ENCODE measurements at places on chromosomes 4 and X.

- DNase-seq, result no peak
Observed at GRCh38 chrX:112714357-112714918, 34.7 kb upstream of the LHFPL1 start.

DNA sequence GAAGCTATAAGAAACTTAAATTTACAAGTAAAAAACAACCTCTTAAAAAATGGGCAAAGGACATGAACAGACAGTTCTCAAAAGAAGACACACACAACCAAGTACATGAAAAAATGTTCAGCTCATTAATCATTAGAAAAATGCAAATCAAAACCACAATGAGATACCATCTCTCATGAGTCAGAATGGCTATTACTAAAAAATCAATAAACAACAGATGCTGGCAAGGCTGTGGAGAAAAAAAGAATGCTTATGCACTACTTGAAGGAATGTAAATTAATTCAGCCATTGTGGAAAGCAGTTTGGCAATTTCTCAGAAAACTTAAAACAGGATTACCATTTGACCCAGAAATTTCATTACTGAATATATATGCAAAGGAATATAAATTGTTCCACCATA is 666.3 kb upstream of the GRIA3 start:
- no peak for DNase-seq

DNA sequence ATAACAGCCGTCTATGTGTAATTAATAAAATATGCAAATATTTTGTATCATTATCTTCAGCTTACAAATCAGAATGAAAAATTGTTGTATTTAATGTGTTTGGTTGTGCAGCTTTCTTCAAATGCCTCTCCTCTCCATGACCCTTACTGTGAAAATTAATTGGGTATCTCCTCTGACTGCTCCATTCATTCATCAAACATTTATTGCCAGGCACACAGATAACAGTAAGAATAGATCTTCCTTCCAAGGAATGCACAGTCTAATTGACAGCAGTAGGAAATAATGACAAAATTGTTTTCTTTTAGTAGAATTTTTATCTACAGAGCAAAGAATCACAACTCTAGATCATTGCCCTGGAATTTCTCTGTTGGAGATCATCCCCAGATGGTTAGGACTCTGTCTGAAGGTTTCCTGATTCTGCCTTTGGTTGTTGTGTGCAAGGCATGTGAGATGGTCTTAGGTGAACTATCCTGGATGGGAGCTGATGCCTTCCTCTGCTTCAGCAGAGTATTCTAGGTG is 395.0 kb upstream of the FAT1 start:
- DNase-seq, result no peak

DNA sequence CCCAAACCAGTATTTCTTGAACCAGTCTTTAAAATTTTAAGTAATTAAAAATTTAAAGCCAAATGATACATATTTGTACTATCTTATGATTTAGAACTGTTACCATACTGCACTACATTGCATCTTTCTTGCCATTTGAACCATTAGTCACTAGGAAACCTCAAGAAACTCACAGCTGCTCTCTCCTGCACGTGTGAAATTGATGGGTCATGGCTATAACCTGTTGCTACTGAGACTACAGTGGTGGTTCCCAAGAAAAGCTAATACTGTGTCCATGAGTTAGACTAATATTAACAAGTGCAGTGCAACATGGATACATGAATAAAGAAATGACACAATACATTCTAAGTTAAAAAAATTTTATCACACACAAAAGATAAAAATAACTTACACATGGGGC is 88.4 kb downstream of the PDE5A start:
- DNase-seq, result no peak

- no peak for DNase-seq
Observed at GRCh38 chrX:68536429-68536828, 37.6 kb downstream of the YIPF6 start.

GRCh38 chr4:58738375-58738774 is 1628.2 kb upstream of the IGFBP7 start:
- DNase-seq, result no peak

DNA sequence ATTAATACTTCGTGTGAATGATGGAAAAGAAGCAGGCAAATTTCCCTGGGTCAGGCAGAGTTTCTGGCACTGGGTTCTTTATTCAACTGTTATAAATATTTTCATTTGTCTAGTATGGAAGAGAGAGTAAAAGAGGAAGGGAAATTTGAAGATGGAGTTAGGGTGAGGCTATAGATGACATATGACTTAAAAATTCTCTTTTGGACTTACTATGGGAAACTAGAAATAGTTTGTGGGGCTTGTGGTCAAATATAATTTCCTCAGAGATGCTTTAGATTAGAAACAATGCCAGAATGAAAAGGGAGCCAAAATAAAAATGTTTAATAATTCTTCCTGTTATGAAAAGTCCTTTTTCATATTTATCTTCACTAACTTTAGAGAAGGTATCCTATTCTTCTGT is 103.2 kb downstream of the GC start:
- no peak for DNase-seq

DNA sequence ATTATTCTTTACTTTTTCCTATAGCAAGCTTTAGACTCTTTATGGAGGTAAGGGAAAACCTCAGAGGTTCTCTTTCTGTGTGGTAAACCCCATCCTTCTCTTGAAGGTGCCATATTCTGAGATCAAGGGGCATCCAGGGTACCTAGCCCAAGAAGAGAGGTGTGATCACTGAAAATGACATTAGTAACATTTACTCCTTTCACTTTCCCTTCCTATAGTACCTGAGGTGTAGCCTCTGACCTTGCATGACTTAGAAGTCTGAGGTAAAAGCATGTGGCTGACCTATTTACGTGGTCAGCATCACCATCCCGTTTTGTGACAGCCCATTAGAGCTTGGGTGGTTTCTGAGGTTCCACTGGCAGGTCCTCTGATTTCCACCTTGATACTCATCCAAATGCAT is 25.7 kb downstream of the SGMS2 start:
- DNase-seq, result no peak

DNA sequence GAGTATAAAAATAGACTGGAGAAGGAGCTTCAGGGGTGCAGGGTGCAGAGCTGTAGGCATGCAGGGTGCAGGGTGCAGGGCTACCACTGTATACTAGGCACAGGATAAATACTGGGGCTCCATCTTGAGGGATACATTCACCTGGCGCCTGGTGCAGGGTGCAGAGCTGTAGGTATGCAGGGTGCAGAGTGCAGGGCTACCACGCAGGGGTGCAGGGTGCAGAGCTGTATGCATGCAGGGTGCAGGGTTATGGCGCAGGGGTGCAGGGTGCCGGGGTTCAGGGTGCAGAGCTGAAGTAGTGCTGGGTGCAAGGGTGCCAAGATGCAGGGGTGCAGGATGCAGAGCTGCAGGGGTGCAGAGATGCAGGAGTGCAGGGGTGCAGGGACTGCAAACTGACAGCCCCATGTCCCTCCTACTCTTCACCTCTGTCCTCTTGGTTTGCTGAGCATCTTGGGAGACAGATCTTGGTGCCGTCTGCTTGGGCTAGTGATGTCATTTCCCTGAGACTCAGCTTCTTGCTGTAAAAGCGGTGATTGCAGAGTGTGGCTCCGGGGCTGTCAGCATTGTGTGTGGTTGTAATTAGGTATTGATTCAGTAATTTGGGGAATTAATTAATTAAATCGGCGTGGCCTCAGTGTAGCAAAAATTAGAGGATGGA is 91.2 kb downstream of the ADRA2C start:
- no peak for DNase-seq
